Stimulated activated CD4-positive, alpha-beta T cell treated with anti-CD3 and anti-CD28 coated beads, Interleukin-1b, Interleukin-23, amount 100 ng/mL, for 1 hour (primary cell): ENCODE measurements at places on chromosomes 5 and 9.

DNA sequence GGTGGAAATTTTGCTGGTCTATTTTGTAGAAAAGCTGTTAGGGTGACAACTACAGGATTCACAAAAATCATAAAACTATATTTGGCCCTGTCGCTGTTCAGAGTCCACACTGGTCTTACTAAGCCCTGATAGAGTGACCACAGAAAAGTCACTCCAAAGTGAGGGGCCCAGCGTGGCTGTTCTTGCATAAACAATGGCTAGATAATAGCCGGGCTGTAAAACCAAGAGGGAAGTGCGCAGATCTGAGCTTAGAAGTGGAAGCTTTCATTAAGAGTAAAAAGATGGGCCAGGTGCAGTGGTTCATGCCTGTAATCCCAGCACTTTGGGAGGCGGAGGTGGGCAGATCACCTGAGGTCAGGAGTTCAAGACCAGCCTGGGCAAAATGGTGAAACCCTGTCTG, 15.5 kb upstream of the CTSL start:
- DNase-seq, result no peak

GRCh38 chr5:148384380-148384737, 601 bp downstream of the FBXO38 start:
- no peak for DNase-seq

DNA sequence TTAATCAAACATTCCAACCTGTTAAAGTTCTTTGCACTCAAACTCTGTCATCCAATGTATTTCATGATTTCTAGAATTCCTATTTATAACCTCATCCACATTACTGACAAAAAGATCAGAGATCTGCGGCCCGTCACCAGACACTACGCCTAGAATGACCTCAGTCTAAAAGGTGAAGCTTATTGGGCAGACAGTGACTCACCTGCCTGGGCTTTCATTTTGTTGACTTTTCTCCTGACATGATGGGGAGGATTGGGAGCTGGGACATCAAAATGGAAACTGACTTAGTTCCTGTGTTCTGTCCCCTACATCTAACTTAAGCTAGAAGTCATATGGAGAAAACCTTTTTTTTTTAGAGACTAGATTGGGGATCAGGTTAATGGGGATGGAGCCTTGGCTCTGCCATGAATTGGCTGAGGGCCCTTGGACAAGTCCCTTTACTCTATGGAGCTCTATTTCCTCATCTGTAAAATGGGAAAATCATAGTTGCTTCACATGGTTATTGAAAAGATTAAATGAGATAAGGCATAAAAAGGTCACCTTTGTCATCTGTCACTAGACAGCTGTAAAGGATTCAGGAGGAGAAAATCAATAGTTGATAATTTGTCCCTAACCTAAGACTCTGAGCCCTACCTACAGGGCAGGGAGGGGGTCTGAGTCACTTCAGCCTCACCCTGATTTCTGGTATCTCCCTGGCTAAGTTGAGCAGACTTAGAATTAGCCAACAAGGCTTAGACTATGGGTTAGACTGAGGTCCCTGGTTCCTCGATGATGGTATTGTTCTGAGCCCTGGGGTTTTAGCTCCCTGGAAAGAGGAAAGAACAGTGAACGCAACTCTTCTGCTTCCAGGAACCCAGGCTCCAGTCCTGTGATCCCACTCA, 224.8 kb upstream of the TBC1D2 start:
- DNase-seq, result no peak

DNA sequence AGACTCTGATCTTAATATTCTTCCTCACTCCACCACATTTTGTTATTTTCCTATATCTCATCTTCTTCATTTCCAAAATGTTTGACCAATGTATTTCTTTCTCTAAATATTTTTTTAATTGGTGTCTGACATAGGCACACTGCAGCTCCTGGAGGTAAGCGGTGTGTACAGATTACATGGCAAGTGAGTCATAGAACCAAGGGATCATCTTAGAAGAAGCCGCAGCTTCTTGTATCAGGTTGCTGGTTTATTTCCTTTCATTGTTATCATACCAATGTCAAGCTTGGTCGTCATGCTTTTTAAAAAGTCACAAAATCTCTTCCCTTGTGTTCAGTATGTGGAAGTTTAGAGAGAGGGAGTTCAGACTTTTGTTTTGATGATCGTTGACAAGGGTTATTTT, 526.1 kb upstream of the CDH18 start:
- DNase-seq, result no peak

DNA sequence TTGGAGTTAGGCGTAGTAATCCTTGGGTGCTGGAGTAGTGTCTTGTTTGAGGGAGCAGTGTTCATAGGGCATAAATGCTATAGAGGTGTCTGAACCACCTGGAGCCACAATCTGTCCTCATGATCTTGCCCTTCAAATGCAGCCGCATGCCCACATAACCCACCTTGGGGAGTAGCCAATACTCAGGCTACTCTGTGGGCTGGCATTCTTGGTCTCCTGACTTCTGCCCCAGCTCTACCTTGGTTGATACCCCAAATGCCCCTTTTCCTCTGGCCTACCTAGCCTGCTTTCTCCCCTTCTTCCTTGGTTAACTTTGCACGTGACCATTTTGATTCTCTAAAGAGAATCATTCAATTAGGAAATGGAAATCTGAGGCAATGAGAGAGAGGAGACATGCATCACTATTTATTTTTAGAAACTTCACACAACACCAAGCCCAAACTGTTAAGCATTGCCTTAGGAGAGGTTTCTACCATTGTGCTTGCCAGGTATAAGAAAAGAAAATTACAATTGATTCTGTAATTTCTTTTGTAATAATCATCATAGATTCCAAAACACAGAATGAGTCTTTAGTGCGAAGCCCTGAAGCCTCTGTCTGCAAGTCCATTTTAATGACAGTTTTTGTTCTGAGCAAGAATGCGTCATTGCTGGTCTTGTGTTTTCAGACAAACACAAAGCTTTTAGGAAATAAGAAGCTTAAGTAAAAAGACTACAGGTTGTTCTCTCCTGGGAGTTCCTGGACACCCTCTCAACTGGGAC, 135.2 kb downstream of the C9orf152 start:
- DNase-seq, result no peak

GRCh38 chr5:158644301-158644700, 455.4 kb downstream of the EBF1 start:
- DNase-seq, result no peak

DNA sequence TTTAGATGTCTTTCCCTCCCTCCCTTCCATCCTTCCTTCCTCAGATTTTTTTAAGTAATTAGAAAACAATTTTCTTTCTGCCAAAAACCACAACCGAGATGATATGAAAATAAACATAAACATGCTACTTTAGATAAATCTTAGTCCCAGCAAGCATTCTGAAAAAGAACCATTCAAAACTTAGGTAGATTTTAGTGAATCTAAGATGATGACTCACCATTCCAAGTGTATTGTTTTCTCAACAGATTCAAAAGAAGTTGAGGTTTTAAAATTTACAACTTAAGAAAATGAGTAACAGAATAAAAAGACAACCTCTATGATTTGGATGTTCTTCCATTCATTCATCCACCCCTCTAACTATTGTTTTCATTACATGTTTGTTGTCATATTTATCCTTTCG, 465.1 kb downstream of the PDE4D start:
- DNase-seq, result no peak

GRCh38 chr9:117095081-117095480, 319.8 kb downstream of the ASTN2 start:
- DNase-seq, result no peak

GRCh38 chr5:79349047-79349446, 113.1 kb downstream of the JMY start:
- no peak for DNase-seq

DNA sequence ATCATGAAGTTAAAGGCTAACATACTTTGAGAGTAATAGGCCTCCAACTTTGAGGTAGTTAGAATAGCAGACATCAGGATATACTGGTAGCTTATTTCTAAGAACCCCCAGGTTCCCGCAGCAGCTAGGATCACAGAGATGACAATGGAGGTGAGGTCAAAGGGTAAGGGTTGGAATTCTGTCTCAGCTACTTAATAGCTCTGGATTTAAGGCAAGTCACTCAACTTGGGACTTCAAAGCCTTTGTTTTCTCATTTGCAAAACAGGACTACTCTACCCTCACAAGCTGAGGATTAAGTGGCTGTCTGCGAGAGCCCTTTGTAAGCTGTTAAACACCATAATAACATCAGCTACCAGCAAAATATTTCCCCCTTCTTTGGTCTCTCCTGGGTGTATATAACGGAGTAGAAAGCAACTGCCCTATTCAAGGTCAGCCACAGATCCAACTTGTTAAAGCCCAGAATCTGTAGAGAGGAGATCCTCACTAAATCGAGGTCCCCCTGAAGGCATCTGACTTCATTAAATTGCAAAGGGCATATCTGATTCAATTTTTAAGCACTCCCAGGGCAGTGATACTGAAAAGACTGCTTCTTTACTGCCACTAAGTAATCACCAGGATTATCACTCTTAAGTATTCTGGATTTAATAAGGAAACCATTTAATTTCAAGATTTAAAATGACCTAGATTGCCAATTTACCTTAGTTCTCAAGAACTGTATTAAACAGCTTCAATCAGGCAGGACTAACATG, 104.7 kb downstream of the DCP2 start:
- DNase-seq, result no peak

DNA sequence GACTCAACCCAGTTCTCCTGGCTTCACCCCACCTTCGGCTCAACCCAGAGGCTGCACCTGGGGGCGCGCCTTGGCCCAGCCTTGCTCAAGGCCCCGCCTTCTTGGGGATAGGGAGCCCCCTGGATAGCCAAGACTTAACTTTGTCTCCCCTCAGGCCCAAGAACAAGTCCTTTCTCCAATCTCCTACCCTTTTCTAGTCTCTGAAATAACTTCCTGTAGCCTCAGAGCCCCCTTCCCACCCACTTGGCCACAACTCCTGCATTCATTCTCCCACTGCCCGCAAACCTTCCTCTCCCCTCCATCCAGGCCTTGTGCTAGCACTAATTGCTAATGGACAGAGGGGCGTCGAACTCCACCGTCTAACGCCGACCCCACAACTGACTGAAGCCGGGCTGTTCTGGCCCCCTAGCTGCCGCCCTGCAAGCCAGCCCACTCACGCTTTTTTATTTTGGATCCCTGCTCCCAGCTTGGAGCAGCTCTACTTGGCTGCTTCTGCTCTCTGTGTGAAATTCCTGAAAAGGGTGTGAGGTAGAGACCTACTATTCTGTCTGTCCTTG, 579 bp upstream of the ASTN2 start:
- no peak for DNase-seq

- DNase-seq, result no peak
Measured at GRCh38 chr9:136042541-136042940, 52.5 kb downstream of the NACC2 start.

GRCh38 chr5:170275376-170275994, 22.1 kb downstream of the LCP2 start:
- DNase-seq, result no peak

DNA sequence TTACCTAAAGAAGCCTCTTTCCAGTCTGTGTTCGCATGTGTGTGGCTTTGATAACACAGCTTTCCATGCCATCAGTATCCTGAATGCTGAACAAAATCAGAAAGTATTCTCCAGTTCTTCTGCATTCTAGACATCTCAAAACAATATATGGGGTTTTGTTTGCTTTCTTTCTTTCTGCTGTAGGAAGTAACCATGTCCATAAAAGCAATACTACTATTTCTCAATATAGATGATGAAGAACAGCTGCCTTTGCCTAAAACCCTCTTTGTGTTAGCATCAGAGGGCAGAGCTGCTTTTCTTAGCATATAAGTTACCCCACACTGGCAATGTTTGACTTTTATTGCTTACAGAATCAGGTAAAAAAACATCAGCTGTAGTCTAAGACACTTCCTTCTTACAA, 963.6 kb downstream of the CDH12 start:
- no peak for DNase-seq

- no peak for DNase-seq
Measured at GRCh38 chr5:138603249-138603920, 28.2 kb upstream of the HSPA9 start.

- no peak for DNase-seq
Measured at GRCh38 chr5:170296036-170296934, 1.3 kb downstream of the LCP2 start.

DNA sequence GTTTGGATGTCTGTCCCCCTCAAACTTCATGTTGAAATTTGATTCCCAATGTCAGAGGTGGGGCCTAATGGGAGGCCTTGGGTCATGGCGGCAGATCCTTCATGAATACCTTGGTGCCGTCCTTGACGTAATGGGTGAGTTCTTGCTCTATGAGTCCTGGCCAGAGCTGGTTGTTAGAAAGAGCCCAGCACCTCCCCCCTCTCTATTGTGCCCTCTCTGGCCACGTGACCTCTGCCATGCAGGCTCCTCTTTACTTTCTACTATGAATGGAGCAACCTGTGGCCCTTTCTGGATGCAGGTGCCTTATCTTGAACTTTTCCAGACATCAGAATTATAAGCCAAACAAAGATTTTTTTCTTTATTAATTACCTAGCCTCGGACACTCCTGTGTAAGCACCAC, 40.7 kb downstream of the FNBP1 start:
- no peak for DNase-seq

GRCh38 chr5:125257997-125258396, 511.6 kb upstream of the ZNF608 start:
- DNase-seq, result no peak

- DNase-seq, result no peak
Measured at GRCh38 chr5:97525780-97526179, 342.7 kb upstream of the RIOK2 start.

GRCh38 chr9:108612513-108612912, 243.3 kb downstream of the ACTL7B start:
- no peak for DNase-seq

GRCh38 chr9:125841444-125841843, 94.3 kb downstream of the PBX3 start:
- DNase-seq, result no peak

DNA sequence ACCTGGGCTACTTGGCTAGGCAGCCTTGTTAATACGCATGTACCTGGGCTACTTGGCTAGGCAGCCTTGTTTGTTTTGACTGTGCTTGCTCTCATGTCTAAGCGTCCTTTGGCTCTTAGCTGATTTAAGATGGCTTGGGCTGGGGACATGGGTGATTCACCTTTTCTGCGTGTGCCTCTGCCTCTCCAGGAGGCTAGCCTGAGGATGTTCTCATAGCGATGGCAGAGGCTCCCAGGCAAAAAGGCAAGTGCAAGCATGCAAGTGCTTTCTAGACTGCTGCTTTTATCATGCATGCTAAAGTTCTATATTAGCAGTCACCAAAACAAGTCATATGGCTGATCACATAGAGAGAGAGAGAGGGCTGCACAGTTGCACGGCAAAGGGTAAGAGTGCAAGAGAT, 300.5 kb downstream of the IRX1 start:
- DNase-seq, result no peak

DNA sequence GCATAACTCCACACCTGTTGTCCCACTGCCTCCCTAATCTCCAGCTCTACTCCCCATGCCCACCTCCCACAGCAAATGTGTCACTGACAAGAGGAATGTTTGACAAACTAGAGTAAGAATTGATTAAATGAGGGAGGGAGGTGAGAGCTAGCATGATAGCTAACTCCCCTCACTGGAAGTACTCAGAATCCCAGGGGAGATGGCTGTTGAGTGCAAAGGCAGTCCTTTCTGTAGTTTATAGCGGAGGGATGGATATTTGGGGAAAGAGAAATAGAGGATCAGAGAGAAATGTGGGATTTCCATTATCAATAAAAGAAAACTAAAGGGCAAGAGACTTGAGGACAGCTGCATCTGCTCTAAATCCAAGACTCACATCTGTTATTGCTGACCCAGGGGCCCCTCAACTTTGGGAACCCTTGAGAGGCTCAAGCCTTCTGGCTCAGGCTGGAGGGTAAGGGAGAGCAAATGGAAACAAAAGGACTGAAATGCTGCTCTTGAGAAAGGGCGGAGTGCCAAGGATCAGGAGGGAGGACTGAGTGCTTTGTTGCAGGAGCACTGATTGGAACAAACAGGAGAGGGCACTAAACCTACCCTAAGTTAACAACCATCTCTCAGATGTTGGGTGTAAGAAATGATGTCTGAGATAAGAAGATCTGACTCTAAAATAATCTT, 372.1 kb downstream of the NTRK2 start:
- DNase-seq, result no peak

- no peak for DNase-seq
Measured at GRCh38 chr9:18136354-18136994, 337.5 kb upstream of the ADAMTSL1 start.
